LNCaP clone FGC (cell line): ENCODE measurements at places on chromosomes 1 and 21.

GRCh38 chr1:39272798-39273469 lies 68.4 kb downstream of the MACF1 start:
- DNase-seq: no peak

- DNase-seq: no peak
These were observed 47.3 kb downstream of the LPGAT1 start for GRCh38 chr1:211783266-211783665.

GRCh38 chr1:229870381-229870780 lies 196.7 kb upstream of the GALNT2 start:
- no peak for DNase-seq

- no peak for DNase-seq
These were observed 953 bp upstream of the BRWD1 start for GRCh38 chr21:39314143-39315027.

DNA sequence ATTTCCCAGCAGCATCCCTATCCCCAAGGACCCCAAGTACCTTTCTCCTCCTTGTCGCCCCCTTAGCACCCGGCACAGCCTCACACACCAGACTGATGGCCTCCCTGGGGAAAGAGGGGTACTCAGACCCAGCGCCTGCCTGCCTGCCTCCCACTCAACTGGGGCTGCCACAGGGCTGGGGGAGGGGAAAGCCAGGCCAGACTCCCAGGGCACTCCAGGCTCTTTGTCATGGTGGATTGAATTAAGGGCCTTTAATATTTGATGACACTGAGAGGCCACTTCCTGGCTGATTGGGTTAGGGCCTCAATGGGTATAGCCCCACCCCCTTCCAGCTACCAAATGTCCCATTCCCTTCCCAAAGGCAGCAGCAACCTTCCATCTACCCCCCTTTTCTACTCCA lies 1.8 kb downstream of the SHC1 start:
- DNase-seq: no peak

DNA sequence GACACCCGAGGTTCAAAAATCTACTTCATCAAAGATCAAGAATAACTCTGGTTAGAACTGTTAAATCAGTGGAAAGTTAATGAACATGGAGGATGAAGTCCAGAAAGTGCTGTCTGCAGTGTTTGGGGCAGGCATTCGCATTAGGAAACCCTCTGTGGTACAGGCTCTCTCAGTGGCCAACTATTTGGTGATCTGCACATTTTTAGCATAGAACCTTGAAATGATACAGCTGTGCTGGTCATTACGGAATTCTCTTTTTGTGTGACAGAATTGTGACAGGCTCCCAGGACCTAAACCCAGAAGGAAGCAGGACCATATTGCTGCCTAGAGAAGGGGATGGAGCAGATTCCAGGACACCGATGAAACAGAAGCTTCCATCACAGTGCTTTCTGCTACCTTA lies 89.0 kb downstream of the SLC45A1 start:
- DNase-seq: no peak

DNA sequence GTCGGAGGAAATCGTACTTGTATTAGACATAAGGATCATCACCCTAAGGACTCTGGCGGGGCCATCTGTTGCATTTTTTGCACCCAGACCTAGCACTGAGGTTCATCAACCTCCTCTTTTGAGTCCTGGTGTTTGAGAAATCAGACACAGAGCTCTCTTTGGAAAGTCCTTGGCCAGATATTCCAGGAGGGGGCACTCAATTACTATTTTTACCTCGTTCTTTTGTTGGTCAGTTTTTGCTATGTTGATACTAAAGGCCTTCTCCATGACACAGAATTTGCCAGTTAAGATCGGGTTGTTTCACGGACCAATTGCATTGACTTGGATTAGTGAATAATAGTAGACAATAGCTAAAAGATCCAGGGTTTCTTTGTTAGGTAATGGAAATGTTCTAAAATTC lies 711.2 kb downstream of the KCNT2 start:
- DNase-seq: no peak
